Activated CD4-positive, alpha-beta T cell treated with anti-CD3 and anti-CD28 coated beads, Interleukin-2, Interleukin-6, amounts not matched to agents 100 ng/mL and 50 ng/mL, durations not matched to agents 16 hours and 8 hours (primary cell): ENCODE measurements at places on chromosomes 4 and X.
A peak's percentile ranks its signal among the peaks of the same experiment; 100 is the strongest.

- no peak for DNase-seq
Measured at GRCh38 chrX:140724736-140725135, 15.2 kb downstream of the LINC00632 start.

- peak; percentile 74 for DNase-seq
Measured at GRCh38 chrX:109485470-109486340, 3.8 kb upstream of the GUCY2F start.

GRCh38 chr4:169133932-169134331 is 123.9 kb upstream of the CBR4 start:
- no peak for DNase-seq

- DNase-seq: no peak
Measured at GRCh38 chr4:168019921-168020320, 72.4 kb upstream of the ANXA10 start.

- no peak for DNase-seq
Measured at GRCh38 chr4:82777857-82778525, 20.6 kb downstream of the SCD5 start.

- peak; percentile 7 for DNase-seq
Measured at GRCh38 chrX:120736989-120737388, 107.1 kb upstream of the C1GALT1C1 start.
